ENCODE measurements at places on chromosomes 11 and 22.
A peak's percentile ranks its signal among the peaks of the same experiment; 100 is the strongest.

DNA sequence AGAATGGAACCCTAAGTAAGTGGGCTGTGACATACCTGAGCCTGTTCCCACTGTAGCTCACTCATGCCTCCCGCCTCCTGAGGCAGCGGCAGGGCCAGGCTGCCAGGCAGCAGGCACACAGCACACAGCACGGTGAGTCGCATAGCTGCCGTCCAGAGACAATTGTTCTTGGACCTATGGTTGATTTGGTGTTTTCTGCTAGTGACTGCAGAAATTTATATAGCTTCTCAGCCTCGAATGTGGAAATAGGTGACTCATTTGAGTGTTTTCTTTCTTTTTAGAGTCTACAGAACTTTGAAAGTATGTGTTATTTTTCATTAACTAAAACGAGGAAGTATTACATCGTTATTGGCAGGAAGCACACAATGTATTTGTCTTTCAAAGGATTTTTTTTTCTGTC, at the start of gene MMP7:
Gene MMP7, minus strand, starts transcription at position 190 of the 400 bp plus-strand sequence. Its CDS starts 47 bp downstream, at position 143.
- DNase-seq = no peak

DNA sequence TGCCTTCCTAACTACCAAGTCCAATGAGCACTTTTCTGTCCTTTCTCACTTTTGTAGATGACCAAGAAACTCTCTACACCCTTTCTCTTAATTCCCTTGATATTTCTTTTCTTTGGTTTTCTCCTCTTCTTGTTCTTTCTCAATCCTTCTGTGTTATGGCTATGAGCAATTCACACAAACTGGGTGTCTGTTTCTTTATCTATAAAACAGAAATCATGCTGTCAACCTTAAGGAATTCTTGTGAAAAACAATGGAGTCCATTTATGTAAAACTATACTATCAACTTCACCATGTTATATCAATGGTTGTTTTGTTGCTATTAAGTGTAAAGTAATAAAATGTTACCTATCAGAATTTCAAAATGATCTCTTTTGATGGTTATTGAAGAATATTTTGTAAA, 7.2 kb downstream of the MTNR1B start:
- DNase-seq = no peak

GRCh38 chr11:27462543-27462942, 10.0 kb downstream of the LGR4 start:
- DNase-seq = no peak

DNA sequence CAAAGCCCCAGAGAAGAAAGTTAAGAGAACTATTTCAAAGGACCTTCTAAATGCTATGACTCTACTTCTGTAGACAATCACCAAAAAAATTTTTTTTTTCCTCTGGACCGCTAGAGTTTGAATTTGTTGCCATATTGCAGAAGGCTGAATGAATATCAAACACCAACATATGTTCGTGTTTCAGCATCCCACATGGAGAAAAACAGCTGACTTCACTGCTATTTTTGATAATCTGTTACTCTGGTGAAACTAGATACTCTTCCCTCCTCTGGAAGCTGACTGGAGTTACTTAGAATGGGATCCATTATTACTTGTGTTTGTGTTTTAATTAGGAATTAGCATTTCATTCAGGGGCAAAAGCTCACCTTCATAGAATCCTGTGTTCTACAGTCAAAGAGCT, 447.0 kb downstream of the AASDHPPT start:
- peak; percentile 62 for DNase-seq

- no peak for DNase-seq
These were observed 1046.9 kb downstream of the BRD1 start for GRCh38 chr22:48780597-48781277.

DNA sequence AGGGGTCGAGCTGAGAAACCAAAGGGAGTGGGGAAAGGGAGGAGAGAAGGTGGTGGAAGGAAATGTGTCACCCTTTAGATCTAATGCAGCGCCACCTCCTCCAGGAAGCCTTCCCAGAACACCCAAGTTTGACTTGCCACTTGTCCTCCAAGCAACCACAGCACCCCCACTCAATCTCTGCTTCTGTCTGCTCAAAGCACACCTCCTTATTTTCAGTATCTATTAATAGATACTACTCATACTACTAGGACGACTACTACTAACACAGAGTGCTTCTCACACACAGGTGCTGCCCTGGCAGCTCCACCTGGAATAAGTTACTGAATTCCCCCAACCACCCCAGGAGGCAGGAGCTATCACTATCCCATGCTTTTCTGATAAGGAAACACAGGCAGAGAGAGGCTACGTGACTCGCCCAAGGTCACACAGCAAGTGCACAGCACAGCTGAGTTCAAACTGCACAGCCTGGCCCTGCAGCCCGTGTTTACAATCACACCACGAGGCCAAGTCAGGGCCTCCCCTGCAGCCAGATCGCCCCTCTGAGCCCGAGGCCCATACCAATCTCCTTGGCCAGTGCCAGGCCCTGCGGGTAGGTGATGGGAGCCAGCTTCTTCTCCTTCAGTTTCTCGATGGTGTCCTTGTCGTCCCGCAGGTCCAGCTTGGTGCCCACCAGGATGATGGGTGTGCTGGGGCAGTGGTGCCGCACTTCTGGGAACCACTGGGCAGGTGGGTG, 13.2 kb downstream of the RAC2 start:
- DNase-seq = no peak

DNA sequence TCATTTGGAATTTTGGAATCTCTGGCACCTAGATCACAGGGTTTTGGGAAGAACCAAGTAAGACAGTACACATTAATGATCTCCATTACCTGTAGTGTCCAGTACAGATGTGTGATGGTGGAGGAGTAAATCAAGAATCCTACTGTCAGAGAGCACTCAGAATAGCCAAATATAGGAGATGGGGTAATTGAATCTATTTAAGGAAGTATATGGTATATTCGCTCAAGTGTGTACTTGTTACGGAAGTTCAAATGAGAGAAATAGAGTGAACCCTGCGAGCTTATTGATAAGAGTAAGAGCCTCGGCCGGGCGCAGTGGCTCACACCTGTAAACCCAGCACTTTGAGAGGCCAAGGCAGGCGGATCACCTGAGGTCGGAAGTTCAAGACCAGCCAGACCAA, 2.2 kb downstream of the SPCS2 start:
- no peak for DNase-seq

- no peak for DNase-seq
These were observed 7.6 kb downstream of the YDJC start for GRCh38 chr22:21622011-21622918.

GRCh38 chr11:7844986-7845385, 48.2 kb upstream of the OR5P2 start:
- no peak for DNase-seq

DNA sequence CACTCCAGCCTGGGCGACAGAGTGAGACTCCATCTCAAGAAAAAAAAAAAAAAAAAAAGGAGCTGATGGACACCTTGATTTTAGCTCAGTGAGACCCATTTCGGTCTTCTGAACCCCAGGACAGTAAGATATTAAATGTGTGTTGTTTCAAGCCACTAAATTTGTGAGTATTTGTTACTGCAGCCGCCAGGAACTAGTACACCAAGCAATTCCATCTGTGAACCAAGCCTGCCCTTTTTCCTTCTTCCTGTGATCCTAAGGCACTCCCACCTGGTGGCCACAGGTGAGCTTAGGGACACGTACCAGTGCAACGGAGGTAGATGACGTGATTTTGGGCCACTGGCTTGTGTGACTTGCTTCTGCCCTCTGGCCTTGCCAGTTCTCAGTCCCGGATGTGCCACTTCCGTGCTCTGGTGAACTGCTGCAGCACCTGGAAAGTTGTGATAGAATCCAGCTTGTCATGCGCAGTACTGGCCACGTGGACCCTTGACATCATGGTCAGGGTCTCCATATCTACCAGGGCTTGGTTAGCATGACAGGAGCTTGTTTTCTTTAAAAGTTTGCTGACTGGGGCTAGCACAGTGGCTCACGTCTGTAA, 19.6 kb upstream of the ATXN10 start:
- no peak for DNase-seq

- peak; percentile 19 for DNase-seq
These were observed 71.7 kb downstream of the RAB38 start for GRCh38 chr11:88103337-88104206.

DNA sequence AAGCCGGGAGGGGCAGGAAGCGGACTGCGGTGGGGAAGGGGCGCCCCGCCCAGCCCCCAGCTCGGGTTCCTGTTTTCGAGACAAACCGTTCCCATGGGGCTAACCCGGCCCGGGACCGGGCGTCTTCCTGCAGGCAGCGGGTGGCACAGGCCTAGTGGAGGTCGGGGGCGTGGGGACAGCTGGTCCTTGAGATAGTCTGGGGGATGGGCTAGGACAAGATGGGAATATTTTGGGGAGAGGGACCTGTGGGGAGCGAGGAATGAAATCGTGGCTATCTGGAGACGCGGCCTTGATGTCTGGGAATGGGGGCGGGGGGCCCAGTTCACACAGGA, 1.2 kb upstream of the RASGRP2 start:
- no peak for DNase-seq

DNA sequence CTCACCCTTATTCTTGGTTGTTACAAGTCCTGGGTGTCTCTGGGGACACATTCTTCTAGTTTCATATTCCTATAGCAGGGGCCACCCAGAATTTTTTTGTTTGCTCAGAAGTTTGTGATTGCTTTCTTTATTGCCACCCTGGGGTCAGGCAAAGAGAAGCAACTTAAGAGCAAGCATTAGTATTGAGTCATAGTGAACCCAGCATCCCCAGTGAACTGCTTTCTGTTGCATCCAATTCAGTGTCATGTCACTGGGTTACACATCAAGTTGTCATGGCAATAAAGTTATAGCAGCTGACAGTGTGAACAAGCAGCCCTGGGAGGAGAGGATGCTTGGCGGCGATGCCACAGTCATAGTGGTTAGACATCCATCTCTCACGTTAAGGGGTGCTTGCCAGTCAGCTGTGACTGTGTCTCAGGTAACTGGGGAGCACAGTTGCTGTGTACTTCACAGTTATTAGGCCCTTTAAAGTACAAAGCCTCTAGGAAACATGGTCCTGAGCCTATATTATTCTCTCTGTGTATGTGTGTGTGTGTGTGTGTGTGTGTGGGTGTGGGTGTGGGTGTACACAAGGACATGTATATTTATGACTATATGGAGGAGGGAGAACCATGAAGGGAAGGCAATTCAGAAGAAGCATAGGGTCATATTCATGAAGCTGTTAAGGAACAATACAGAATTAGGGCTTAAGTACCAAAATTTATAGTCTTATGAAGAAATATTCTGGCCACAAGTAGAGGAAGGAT, 52.5 kb downstream of the TRIM44 start:
- DNase-seq = no peak

GRCh38 chr11:32267679-32268187, 167.6 kb downstream of the WT1 start:
- DNase-seq = no peak

DNA sequence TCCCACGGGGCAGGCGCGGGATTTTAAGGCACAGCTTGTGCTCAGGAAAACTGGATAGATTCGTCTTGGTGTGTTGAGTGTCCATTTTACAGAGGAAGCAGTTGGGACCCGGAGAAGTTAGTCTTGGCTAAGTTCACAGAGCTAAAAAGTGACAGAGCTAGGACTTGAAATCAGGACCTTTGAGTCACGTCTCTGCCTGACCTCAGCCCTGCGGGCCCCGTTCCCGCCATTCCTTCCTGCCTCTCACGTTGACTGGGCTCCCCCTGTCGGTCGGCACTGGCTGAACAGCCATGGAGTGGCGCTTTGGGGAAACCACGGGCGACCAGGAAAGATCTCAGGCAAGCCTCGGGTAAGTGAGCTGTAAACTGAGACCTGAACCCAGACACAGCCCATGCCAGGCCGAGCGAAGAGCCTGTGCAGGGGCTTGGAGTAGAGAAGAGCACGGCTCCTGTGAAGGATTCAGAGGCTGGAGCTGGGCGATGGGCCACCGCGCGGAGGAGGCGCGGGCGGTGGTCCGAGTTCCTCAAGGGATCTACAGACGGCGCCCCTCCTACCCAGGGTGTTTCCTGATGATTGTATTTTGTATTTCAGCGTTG, 54.1 kb downstream of the WNT11 start:
- DNase-seq = no peak

- no peak for DNase-seq
These were observed 2.9 kb downstream of the MYO7A start for GRCh38 chr11:77130763-77131513.

- no peak for DNase-seq
These were observed 1386.8 kb downstream of the BRD1 start for GRCh38 chr22:48440673-48441552.

DNA sequence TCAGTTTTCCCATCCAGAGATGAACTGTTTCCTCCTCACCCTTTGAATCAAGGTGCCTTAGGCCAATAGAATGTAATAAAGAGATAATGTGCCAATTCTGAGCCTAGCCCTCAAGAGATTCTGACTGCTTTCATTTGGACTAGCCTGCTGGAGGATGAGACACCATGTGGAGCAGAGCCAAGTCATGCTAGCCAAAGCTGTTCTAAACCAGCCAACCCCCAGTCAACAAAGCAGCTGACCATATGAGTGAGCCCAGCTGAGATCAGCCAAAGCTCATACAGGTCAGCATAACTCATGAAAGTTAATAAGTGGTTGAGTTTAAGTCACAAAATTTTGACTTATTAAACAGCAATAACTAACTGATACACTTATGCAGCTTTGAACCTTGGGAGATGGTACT, 66.7 kb upstream of the DBX1 start:
- DNase-seq = no peak

DNA sequence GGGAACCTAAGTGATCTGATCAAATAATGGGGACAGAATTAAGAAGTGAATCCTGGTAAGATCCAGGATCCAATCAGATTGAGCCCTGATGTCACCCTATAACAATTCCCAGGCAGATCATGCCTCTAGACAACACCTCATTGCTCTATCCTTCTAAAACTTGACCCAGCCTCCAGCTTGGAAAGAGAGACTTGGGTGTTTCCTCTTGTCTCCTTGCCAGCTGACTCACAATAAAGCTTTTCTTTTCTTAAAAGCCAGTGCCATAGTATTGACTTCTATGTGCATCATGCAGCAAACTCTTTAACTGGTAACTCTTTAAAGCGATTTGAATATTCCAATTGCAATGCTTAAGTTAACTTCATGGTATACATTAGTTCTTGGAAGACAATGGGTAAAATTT, 109.6 kb upstream of the CHORDC1 start:
- no peak for DNase-seq

DNA sequence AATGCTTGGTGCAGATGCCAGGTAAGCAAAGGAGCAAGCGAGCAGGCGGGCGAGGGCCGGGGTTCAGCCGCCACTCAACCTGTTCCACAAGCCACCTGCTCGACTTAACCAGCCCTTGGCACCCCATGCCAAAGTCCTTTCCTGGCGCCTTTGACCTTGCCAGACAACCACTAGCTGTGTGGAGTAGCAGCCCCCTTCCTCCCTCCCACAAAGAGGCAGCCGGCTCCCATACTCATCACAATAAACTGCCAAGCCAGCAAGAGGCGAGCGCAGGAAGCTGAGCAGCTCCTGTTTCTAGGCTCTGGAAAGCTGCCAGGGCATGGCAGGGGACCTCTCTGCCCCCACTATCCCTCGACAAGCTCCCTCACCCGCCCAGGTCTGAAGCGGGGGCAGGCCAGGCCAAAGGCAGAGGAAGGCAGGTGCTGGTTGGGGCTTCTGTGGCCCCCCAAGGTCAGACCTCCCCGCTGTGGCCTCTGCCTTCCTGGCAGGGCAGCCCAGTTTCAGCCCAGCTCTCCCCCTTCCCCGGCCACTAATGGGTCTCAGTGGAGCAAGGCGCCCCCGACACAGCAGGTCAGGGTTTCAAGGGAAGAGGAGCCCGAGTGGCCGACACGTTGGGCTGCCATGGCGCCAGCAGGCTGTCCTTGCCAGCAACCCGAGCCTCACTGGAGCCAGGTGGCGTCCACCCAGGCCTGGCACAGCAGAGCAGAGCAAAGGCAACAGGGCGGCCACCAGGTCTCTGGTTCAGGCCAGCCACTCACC, 15.3 kb downstream of the MACROD1 start:
- DNase-seq = no peak

GRCh38 chr11:6353367-6353987, 33.2 kb upstream of the CAVIN3 start:
- peak; percentile 58 for DNase-seq

GRCh38 chr11:90532125-90532524, 309.3 kb upstream of the CHORDC1 start:
- DNase-seq = no peak
